ENCODE measurements at places on chromosomes 1 and 21.

GRCh38 chr21:25456672-25457071 lies 150.6 kb downstream of the MRPL39 start:
- DNase-seq = no peak

- no peak for DNase-seq
Observed at GRCh38 chr1:89990976-89991831, 3.7 kb upstream of the ZNF326 start.

DNA sequence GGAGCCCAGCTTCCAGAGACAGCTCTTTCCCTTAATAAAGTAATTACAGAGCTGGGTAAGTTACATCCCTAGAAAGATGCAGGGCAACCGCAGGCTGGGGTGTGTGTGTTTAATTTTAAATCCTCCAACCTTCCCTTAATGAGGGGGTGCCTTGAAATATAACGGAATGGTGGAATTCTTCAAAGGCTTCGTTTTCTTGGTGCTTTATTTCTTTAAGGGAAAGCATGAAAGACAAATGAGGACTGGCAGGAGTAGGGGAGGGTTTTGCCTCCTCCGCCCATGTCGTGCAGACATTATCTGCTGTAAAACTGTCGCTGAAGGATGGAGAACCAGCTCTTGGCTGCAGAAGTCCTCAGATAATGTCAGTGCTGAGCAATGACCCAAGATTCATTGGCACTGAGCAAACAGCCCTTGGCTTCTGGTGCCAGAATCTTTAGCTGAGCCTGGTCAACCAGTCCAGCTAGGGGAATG lies 15.5 kb downstream of the SLC6A17 start:
- no peak for DNase-seq

DNA sequence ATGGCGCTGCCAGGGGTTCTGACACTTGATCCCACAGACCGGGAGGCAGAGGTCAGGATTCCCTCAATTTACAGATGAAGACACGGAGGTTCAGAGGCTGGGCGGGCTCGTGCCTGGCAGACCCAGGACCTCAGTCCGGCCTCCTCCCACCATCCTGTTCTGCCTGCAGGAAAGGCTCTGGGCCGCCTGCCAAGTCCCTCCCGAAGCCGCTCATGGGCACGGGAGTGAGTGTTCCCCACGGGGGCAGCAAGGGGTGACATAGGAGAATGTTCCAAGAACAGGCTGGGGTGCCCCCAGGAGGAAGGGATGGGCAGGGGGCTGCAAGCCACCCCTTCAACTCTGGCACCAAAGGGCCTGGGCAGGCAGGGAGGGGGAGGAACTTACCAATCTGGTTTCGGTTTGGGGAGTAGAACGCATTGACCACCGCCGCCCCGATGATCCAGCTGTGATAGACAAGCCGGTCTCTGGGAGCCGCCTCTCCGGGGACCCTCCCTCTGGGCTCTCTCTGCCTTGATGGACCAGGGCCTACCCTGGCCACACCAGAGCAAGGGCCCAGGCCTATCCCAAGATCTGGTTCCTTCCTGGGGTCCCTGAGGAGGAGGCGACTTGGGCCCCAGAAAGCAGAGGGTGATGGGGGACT lies 7.5 kb downstream of the PRXL2B start:
- DNase-seq = no peak

DNA sequence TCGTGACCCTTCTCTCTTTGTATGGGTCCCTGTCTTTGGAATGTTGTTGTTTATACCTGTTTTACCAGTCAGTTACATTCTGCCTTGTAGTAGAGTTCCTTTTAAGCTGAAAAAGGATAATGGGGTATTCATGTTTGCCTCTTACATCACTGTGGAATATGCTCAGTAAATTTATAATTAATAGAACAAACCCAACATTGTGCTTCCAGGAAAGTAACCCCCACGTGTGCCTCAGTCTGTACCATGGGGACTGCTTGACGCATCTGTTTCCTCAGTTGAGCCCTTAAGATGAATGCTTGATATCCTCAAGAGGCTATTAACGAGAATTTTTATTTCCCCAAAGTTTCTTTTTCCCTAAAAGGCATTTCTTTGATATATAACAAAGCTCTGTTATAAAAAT lies 73.4 kb downstream of the ST6GALNAC3 start:
- DNase-seq = no peak

GRCh38 chr21:35048706-35049617 lies at the start of gene RUNX1:
RUNX1 (minus strand) TSS chr21:35049302.
- peak; percentile 71 for DNase-seq

GRCh38 chr1:84855168-84855567 lies 37.8 kb downstream of the LPAR3 start:
- no peak for DNase-seq

DNA sequence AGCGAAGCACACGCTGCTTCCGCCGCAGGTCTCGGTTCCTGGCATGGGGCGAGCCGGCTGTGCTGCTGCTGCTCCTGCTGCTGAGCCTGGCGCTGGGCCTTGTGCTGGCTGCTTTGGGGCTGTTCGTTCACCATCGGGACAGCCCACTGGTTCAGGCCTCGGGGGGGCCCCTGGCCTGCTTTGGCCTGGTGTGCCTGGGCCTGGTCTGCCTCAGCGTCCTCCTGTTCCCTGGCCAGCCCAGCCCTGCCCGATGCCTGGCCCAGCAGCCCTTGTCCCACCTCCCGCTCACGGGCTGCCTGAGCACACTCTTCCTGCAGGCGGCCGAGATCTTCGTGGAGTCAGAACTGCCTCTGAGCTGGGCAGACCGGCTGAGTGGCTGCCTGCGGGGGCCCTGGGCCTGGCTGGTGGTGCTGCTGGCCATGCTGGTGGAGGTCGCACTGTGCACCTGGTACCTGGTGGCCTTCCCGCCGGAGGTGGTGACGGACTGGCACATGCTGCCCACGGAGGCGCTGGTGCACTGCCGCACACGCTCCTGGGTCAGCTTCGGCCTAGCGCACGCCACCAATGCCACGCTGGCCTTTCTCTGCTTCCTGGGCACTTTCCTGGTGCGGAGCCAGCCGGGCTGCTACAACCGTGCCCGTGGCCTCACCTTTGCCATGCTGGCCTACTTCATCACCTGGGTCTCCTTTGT lies 2.6 kb downstream of the TAS1R3 start:
- DNase-seq = no peak

DNA sequence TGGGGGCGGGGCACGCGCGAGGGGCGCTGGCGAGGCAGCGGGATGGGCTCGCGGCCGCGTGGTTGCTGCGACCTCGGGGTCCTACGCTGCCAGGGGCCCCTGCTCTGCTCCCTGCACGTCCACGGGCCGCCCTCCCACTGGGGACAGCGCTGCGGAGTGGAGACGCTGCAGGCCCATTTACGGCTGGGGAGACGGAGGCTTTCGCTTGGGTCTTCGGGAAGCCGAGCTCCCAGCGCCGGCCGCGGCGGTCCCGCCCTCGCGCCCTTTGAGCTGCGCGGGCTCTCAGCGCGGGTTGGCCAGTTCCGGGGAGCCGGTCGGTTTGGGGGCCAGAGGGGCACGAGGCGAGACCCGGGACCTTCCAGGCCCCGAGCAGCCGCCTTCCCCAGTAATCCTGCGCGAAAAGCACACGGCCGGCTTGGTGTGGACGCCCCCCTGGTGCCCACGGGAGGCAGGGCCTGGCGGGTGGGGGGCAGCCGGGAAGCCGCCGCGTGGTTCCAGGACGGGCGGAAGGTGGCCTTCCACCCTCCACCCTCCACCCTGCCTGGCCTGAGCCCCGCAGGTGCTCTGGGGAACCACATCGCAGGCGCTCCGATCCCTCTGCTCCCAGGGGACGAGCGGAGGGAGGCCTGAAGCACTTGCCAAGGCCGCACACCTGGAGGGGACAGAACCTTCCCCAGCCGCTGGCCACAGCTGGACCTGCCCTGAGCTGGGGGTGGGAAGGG lies 570 bp upstream of the PEX10 start:
- peak; percentile 84 for DNase-seq

GRCh38 chr1:75548721-75549480 lies 62.0 kb downstream of the SLC44A5 start:
- no peak for DNase-seq

DNA sequence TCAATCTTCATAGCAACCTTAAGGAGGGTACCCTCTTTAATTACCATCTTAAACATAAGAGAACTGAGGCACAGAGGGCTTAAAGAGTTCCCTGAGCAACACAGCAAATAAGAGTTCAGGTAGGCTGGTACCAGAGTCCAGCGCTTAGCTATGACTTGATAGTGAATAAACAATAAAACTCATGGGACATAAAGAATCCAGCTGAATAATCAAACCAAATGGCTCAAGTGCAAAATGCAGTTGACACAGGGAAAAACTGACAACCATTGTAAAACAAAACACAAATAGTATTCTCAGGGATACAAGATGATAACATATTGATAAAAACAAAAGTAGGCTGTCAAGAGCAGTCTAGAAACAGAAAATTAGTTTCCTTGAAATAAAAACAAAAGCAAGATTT lies 176.9 kb upstream of the HMGB4 start:
- DNase-seq = no peak

- DNase-seq = no peak
Observed at GRCh38 chr1:190000365-190000872, 477.2 kb downstream of the BRINP3 start.

GRCh38 chr1:229388897-229389580 lies 44.9 kb downstream of the ACTA1 start:
- DNase-seq = no peak

DNA sequence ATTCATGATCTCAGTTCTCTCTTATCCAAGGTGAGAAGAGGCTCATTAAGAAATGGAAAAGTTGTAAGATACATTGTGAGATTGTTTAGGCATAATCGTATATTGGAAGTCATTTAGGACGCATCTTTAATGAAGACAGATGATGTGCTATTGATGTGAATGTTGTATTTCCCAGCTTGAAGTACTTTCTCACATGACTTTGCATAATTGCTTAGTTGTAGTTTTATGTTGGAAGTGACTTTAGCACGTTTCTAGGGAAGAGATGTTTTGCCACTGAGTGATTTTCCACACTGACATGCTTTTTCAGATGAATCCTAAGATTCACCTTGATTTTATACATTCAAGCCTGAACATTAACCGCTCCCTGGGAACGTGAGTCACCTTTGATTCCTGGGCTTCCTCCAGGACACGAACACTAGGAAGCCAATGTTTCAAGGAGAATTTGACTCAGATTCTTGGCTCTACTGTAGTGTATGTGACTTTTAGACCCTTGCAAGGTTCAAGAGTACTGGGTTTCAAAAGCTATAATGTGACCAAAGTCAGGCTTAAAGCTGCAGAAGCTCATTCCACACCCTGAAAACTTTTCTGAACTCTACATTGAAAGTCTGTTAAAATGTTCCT lies 27.9 kb downstream of the ANGEL2 start:
- no peak for DNase-seq

DNA sequence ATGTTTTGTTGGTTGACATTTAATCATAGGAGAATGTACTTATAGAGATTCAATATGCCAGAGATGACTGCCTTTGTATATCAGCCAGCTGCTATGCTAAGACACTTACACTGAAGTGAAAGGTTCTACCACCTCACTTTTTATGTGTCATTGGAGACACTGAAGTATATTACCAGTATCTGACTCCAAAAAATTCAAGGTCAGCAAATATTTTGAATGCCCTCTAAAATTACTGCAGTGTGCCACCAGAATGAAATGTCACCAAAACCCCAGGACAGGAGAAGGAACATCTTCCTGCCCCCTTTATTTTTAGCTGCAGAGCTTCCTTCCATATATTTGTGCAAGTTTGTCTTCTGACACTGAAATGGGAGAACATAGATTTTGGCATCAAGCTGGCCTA lies 141.5 kb downstream of the LRRC40 start:
- DNase-seq = no peak

- no peak for DNase-seq
Observed at GRCh38 chr1:240090014-240090413, 1.7 kb upstream of the FMN2 start.

GRCh38 chr21:44687671-44688070 lies 5.7 kb upstream of the KRTAP12-1 start:
- no peak for DNase-seq

- DNase-seq = no peak
Observed at GRCh38 chr1:55679971-55680370, 464.8 kb upstream of the USP24 start.

DNA sequence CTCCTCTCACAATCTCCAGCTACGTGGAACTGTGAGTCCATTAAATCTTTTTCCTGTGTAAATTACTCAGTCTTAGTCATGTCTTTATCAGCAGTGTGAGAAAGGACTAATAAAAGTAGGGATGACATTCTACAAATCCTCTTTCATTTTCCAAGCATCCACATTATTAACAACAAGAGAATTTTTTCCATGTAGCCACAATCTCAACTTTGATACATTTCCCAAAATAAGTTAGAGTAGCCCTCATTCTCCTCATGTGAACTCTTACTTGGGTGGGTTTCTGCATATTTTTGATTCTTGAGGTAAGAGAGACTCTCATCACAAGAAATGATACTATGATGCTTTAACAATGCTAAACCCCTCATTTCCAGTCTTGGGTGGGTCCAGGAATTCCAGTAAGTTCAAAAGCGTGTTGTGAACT lies 52.8 kb downstream of the TNFSF18 start:
- no peak for DNase-seq

GRCh38 chr1:73671530-73671929 lies 526.4 kb downstream of the LRRIQ3 start:
- DNase-seq = no peak

DNA sequence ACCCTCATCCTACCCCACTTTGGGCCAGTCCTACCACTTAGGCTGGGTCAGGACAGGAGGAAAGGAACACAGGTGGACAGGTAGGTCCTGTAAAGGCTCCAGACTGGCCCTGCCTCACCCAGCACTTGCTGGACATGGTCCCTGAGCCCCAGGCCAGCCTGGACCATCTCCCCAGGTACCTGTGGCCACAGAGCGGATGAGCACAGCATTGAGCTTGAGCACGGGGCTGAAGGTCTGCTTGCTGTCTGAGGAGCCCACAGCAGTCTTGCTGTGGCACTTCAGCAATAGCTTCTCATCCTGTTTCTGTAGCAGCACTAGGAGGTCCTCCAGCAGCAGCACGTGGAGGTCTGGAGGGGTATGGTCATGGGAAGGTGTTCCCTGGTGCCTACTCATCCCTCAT lies 23.3 kb downstream of the LRRC71 start:
- no peak for DNase-seq

DNA sequence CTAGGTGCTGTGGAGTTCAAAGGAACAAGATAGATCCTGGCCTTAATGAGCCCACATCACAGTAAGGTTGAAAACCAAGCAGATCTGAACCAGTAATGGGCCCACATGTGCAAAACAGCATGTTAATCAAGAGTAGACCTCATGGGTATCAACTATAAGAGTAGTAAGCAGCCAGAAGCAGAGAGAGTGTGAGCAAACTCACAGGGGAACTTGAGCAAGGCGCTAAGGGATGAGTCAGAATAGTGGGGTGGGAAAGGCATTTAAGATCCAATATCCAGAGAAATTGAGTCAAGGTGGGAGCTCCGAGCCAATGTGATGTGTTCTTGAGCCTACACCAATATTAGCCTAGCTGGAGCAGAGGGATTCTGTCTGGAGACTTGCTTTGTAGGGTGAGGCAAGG lies 52.4 kb upstream of the GJA5 start:
- no peak for DNase-seq

- DNase-seq = peak; percentile 85
Observed at GRCh38 chr1:40312238-40313205, 4.6 kb downstream of the COL9A2 start.

DNA sequence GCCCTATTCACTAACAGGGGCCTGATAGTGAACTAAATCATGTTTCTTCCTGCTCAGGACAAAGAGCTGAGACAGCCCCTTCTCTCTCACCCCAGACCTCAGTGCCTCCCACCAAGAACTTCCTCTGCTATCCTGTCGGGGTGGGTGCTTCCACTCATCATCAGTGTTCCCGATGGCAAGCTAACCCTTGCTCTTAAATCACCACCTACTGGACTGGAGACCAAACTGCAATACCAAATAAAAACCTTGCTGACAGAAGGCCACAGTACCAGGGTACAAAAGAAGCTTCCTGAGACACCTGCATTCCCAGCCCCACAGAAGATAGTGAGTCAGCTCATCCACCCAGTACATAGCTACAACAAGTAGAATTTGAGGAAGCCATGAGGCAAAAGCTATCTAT lies 799.5 kb downstream of the LTN1 start:
- no peak for DNase-seq
